ENCODE measurements at places on chromosomes 5 and 9.

GRCh38 chr9:105449081-105449480 is 1.2 kb downstream of the FSD1L start:
- no peak for DNase-seq

DNA sequence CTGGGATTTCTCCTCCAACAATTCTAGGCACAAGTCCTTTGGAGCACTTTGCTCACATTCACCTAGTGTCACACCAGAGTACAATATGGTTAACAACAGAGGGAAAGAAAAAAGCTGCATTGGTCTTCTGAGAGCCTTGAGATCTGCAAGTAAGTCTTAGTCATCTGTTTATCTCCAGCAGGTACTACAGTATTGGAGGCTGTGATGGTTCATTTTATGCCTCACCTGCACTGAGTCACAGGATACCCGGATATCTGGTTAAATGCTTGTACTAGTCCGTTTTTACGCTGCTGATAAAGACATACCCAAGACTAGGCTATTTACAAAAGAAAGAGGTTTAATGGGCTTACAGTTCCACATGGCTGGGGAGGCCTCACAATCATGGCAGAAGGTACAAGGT is 525.0 kb downstream of the NR2F1-AS1 start:
- no peak for DNase-seq

DNA sequence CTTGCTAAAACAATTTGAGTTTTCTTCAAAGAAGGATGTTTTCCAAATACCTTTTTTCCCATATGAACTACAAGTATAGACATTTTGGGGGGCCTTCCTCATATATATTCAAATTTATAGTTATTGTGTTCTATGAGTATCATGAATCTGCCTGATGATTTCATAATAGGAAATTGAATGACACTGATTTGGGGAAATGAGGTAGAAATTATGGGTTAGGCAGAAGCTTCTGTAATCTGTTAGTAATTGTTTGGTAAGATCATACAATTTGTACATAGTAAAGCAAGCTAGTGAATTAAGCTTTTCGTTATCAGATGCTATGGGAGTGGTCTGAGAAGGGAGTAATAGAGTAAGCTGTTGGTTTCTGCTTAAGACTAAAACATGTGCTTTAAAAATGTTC is 98.0 kb downstream of the TRIO start:
- DNase-seq = no peak

DNA sequence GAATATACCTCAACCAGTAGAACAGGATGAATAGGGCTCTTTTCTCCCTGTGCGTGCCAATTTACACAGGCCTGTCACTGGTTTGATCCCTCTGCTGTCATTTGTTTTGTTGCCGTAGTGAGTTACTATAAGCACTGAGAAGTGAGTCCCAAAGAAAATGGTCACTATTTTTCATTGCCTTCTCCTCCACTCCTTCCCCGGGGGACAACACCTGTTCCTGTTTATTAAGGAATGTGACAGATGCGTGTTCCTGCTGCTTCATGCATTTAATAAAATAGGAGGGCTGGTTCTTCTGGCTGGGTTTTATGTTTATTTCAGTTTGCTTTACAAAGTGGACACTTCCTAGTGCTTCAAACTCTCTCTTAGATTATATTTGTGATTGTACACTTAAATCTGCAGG is 6.4 kb downstream of the THBS4 start:
- no peak for DNase-seq

GRCh38 chr5:122703203-122703602 is 71.7 kb upstream of the SNX2 start:
- peak; percentile 29 for DNase-seq

- DNase-seq = peak; percentile 76
Observed at GRCh38 chr9:130940693-130941576, 1.9 kb upstream of the FIBCD1 start.

GRCh38 chr5:92455011-92455410 is 1071.9 kb upstream of the ARRDC3 start:
- DNase-seq = no peak

GRCh38 chr5:96196407-96196806 is 234.8 kb upstream of the ELL2 start:
- DNase-seq = no peak

GRCh38 chr5:122749886-122750285 is 25.0 kb upstream of the SNX2 start:
- DNase-seq = no peak

GRCh38 chr5:166185185-166185584 is 2106.3 kb upstream of the WWC1 start:
- no peak for DNase-seq

DNA sequence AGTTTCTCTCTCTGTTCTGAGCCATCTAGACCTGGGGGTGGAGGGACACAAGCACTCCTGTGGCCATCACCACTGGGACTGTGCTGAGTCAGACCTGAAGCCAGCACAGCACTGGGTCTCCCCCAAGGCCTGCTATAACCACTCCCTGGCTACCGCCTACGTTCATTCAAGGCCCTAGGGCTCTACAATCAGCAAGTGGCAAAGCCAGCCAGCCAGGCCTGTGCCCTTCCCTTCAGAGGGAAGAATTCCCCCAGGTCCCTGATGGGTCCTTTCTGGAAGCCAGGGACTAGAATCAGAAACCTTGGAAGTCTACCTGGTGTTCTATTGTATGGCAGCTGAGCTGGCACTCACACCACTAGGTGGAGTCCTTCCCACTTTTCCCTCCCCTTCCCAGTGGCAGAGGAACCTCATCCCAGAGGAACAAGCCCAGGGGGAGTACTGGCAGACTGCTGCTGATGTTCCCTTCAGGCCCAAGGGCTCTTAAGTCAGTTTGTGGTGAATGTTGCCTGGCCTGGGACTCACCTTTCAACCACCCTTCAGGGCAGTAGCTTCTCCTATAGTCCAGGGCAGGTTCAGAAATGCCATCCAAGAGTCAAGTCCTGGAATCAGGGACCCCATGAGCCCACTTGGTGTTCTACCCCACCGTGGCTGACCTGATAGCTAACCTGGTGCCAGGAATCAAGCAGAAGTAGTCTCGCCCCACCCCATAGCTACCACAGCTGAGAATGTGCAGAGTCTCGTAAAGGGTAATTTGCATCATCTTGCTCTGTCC is 20.0 kb downstream of the JMY start:
- no peak for DNase-seq

DNA sequence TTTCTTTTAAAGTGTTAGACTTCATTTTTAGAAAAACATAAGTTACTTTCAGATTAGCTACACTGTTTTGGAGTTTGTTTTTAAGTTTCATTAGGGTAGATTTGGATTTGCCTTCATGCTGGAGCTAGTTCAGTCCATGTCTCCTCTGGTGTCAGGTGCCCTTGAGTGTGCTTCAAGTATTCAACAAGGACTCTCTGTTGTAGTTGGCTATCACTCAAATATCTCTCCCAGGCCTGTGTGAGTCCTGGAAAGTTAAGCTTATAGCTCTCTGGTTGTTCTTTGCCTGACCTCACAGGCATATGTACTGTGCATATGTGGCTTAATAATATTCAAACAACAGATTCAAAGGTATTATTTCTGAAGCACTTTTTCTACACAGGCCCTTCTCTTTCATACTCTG is 45.4 kb downstream of the PTBP3 start:
- DNase-seq = no peak

- DNase-seq = no peak
Observed at GRCh38 chr9:137721479-137721878, 102.7 kb downstream of the EHMT1 start.

- DNase-seq = no peak
Observed at GRCh38 chr9:114851306-114851705, 45.5 kb upstream of the TNFSF15 start.

DNA sequence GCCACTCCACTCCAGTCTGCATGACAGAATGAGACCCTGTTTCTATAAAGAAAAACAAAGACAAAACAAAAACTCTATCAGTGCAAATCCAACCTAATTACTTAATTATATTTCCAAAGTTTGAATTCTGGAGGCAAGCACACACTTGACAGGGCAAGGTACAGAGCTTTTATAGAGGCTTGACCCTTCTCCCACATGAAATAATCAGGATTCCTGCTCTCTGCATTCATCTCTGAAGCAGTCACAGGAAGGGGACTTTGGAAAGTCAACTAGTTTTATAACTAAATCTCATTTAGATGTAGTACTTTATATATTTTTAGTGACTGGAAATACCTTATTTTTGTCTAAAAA is 91.9 kb upstream of the CHD1 start:
- no peak for DNase-seq

GRCh38 chr5:61631438-61631941 is 299.4 kb downstream of the ZSWIM6 start:
- DNase-seq = no peak

- no peak for DNase-seq
Observed at GRCh38 chr5:127367946-127368465, 77.4 kb downstream of the MEGF10 start.

DNA sequence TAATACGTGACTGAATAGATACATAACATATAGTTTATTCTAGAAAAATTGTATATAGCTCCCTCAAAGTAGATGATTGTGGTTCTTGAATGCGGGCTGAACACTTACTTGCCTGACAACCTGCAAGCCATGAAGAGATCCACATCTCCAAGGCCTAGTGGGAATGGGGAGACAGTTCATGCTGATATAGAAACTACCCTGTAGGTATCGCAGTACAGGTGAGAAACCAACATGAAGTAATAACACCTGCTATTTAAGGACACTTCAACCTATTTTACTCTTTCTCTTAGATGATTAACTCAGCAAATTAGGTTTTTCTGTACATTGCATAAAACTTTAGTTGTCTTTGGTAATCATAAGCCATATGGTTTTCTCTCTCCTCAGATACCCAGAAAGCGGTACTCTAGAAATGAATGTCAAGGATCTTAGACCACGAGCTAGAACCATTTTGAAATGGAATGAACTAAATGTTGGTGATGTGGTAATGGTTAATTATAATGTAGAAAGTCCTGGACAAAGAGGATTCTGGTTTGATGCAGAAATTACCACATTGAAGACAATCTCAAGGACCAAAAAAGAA is 47.3 kb downstream of the UHRF2 start:
- no peak for DNase-seq

- no peak for DNase-seq
Observed at GRCh38 chr9:105051897-105052296, 123.9 kb upstream of the ABCA1 start.

DNA sequence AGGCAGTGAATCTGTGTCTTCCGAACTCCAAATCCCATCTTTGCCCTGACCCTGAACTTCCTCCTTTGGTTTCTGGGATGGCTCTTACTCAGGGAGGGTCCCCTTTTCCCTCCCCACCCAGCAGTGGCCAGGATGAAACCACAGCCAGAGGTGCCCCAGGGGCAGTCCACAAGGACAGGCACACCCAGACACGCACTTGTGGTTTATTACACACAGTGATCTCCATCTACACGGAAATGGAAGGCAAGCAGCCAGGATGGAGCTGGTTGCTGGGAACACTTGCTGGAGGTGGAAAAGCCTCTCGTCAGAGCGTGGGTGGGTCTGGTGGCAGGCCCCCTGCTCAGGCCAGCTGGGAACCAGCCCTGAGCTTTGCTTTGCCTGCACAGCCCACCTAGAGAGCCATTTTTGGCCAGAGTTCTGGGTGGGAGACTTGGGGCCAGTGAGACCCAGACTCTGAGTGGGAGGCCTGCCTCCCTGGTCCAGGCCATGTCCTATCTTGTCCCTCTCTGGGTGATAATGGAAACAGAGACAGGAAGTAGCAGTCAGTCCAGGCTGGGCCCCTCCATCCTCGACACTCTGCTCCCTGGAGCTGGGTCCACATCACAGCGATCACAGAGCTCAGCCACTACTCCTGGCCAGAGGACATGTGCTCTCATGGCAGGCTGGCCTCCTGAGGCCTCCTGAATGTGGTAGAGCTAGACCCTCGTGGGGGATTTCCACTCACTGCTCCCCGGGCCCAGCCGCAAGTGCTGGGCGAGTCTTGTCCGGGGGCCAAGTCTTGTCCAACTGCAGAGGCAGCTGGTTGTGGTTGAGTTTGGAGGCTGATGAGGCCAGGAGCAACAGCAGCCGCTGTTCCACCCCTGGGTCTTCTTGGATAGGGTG is 5.1 kb upstream of the PHYKPL start:
- no peak for DNase-seq

- DNase-seq = no peak
Observed at GRCh38 chr9:100761276-100761802, 183.5 kb downstream of the CAVIN4 start.

GRCh38 chr5:77066823-77067442 is 20.2 kb downstream of the ZBED3 start:
- no peak for DNase-seq

DNA sequence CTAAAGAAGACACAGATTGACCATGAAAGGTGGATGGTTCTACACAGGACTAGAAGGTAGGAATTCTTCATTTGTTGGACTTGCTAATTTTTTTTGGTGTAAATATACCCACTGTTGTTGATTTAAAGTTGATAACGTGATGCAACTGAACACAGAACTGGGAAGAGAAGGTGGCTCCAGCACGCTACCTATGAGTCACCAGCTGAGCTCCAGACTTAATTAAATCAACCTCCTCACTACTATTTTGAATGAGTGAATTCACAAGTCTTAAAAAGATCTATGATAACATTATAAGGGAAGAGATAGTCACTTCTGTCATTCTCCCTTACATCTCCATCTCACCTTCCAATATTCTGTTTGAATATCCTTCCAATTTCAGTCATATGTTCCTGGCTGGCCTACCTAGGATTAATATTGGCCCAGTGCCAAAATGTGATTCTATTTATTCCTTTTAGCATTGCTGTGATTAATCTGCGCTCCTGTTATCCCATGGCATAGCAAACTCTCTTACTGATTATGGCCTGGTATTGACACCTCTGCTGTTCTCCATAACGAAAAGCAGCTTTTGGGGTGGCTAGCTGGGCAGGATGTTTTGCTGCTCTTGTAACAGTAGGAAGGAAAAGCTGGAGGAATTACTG is 135.9 kb upstream of the CCDC152 start:
- DNase-seq = no peak

DNA sequence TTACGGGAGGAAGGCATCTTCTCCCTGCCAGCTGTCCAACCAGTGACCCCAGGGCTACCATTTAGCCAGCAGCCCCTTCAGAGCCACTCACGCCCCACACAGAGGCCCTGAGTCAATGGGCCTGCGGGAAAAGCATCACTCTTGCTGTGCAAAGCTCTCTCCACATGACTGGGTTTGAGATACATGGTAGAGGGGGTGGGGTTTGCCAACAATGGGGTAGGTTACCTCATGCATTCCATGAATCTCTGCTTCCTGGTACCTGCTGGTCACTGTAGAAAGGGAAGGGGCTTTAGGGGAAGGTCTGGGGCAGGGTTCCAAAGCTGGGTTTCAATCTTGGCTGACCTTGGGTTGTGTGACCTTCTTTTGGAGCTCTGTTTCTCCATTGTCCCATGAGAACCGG is 22.9 kb upstream of the TTLL11 start:
- DNase-seq = no peak

DNA sequence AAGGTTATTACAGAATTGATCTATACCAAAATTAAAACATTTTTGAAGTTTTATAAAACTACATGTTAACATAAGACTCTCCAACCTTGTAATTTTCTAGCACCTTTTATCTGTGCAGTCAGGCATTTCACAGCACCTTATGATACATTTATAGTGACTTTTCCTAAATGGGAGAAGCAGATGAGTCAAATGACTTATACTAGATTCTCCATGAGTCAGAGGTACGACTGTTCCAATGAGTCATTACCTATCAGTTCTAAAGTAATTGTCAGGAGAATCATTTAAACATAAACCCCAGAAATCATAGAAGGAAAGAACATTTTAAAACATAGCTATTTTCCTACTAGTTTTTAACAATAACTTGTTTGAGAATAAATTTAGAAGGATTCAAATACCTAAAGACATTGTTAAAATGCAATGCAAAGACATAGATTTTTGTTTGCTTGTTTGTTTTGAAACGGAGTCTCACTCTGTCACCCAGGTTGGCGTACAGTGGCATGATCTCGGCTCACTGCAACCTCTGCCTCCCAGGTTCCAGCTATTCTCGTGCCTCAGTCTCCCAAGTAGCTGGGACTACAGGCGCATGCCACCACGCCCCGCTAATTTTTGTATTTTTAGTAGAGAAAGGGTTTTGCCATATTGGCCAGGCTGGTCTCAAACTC is 34.7 kb upstream of the DMXL1 start:
- DNase-seq = no peak
